ENCODE measurements at places on chromosomes 2 and 18.

DNA sequence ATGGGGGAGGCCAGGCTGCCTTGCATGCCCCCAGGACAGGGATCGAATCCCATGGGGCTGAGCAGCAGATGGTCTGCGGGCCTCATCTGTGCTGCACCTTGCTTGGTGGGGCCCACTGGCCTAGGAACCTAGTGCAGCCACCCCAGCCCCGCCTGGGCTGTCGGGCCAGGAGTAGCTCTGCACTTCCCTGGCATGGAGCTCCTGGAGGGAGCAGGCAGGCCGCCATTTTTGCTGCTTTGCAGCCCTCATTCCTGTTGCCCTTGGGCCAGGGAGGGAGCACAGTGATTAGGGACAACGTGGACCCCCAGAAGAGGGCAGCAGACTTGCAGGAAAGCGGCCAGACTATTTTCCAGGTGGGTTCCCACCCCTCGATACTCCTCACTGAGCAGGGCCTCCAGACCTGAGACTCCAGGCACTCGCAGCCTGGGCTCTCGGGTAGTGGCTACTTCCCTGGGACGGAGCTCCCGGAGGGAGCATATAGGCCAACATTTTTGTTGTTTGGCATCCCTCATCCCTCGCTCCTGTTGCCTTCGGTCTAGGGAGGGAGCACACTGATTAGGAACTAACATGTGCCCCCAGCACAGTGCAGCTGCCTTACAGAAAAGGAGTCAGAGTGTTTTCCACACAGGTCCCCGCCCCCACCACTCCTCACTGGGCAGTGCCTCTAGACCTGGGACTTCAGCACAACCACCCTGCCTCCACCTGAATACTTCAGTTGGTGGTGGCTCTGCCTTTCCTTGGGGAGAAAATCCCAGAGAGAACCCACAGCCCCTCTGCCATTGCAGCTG, 99.5 kb downstream of the MAIP1 start:
- DNase-seq, result no peak

GRCh38 chr2:231395188-231396057, at the start of gene B3GNT7:
Gene B3GNT7, plus strand, starts transcription at chr2:231395710. Its CDS starts 94 bp downstream, at chr2:231395804.
- no peak for DNase-seq

GRCh38 chr18:28045880-28046279, 131.1 kb downstream of the CDH2 start:
- DNase-seq, result no peak

DNA sequence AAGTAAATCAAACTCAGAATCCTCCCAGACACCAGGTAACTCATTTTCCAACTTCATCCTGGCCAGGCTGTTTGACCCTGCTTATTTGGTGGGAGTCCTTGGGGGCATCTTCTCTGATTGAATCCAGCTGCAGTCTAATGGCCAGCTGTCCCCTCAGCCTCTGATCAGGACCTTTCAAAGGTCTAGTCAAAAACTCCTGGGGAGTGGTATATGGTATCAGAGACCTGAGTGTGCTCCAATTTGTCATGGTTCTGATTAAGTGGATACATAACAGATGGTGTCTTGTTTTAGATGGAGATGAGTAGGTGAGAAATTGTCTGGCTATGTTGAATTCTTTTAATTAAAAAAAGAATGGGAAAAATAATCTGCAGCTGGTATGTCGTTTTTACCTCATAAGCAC, 842.6 kb upstream of the ACVR2A start:
- no peak for DNase-seq

DNA sequence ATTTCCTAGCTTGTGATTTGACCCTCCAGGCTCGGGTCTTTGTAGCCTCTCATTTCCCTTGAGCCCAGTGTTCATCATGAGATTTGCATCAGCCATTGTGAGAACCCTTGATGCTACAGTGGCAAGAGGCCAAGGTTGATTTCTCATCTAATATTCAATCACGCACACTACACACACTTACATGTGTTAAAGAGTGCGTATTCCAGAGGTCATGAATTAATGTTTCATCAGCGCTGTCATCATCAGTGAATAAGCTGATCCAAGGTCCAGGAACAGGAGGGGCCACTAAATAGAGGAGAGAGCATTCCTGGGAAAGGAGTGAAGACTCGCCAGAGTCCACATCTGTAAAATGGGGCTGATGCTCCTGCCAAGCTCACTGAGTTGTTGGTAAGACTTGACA, 276.1 kb upstream of the SIX2 start:
- no peak for DNase-seq

GRCh38 chr18:44740000-44740399, 59.3 kb downstream of the SETBP1 start:
- no peak for DNase-seq

- DNase-seq, result peak; percentile 67
Measured at GRCh38 chr2:161651547-161651946, 27.3 kb downstream of the SLC4A10 start.

GRCh38 chr2:17571681-17572080, 31.2 kb downstream of the VSNL1 start:
- DNase-seq, result no peak

- DNase-seq, result no peak
Measured at GRCh38 chr18:67232991-67233390, 283.5 kb downstream of the DSEL start.

- DNase-seq, result no peak
Measured at GRCh38 chr18:63273222-63273927, 46.2 kb downstream of the BCL2 start.

- no peak for DNase-seq
Measured at GRCh38 chr18:3172097-3172496, 47.7 kb downstream of the MYOM1 start.

DNA sequence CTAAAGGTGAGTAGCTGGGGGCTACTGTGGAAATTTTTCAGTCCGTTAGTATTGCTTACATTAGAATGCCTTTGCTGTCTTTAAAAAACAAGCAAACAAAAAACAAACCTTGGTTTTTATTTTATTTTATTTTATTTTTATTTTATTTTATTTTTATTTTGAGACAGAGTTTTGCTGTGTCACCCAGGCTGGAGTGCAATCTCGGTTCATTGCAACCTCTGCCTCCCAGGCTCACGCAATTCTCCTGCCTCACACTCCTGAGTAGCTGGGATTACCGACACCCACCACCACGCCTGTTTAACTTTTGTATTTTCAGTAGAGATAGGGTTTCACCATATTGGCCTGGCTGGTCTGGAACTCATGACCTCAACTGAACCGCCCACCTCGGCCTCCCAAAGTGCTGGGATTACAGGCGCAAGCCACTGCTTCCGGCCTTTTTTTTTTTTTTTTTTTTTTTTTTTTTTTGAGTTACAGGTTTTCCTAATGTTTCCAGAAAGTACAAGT, 732.6 kb downstream of the KCNJ3 start:
- peak; percentile 48 for DNase-seq

DNA sequence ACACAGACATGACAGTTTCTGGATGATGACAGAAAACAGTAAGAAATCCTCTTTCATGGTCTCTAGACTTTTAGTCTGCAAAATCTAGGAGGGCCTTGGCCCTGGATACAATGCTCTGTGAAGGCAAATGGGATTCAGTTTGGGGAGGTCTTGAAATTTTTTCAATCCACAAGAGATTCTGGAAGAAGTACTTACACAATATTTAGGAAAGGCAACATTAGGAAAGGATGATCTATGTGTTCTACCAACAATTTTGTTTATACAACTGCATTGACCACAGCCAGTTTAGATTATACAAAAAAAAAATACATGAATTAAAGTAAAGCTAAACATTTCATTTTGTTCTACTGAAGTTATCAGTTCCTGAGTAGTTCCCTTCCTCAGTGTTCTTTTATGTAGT, 208.0 kb downstream of the SRBD1 start:
- DNase-seq, result no peak

DNA sequence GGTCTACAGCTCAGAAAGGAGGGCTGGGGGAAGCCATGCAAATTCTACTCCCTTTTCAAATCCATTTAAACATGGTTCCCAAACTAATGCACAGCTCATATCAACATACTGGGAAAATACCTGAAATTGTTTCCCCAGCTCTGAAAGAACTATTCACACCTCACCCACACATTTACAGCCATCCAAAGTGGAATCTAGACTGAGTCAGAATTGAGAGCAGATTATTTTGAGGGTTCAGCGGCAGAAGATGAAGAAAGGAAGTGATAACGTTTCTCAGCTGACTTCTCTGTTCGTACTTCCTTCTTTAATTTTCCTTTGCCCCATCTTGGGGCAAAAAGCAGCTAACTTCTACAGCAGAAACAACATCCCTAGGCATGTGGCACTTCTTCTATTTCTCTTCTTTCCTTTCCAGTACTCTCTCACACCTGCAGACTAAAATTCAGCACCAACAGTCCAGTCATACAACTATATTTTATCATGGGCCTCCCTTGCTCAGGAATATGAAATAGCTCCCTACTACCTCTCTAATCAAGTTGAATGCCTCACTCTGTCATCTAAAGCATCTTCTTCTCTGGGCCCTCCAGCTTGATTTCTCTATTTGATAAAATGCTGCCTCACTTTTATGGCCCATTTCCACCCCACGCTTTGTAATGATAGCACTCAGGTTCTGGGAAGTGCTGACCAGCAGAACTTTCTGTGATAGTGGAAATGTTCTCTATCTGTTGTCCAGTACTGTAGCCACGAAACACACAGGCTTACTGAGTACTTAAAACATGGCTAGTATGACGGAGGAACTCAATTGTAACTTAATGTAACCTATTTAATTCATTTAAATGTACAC, 35.9 kb downstream of the ARHGAP25 start:
- no peak for DNase-seq

GRCh38 chr2:109448946-109449788, 164.6 kb downstream of the SEPTIN10 start:
- no peak for DNase-seq

- no peak for DNase-seq
Measured at GRCh38 chr2:47616506-47616905, 166.4 kb upstream of the MSH6 start.

DNA sequence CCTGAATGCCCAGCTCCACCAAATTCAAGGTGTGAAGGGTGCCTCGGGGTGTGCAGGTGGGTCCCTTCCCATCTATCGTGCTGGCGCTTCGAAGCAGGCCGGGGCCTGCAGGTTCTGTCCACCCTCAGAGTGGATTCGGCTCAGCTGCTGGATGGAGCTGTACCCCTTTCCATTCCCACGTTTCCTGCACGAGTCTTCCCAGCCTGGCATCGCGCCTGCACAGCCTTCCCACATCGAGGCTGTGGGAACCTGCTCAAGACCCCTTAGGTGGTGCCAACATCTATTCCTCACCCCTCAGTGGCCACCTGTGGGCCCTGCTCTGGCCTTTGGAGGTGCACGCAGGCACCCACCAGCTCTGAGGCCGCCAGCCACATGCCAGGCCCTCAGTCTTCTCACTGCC, 65.7 kb downstream of the PDCL3 start:
- DNase-seq, result no peak

Measured in posterior cingulate gyrus (tissue), 11 donors.